ENCODE measurements at places on chromosomes 2 and 18. TPM values are rescaled to one million over a fixed set of nuclear protein-coding genes. Genes with fewer than 3 reads are reported as not detected.

The FBLN7 gene
- 4.4 TPM for total RNA-seq

The SCN2A gene
- total RNA-seq: 5.3 TPM

The PSMA8 gene
- not detected for total RNA-seq

The SLC11A1 gene
- total RNA-seq: 1.7 TPM

The GREB1 gene
- total RNA-seq: 9.1 TPM

The PIK3C3 gene
- total RNA-seq: 82.9 TPM

The ALPI gene
- total RNA-seq: not detected

The EFHD1 gene
- 1.4 TPM for total RNA-seq

The ACP1 gene
- total RNA-seq: 132 TPM

The CRACDL gene
- 2.4 TPM for total RNA-seq

The CYRIA gene
- 10.5 TPM for total RNA-seq

The BAZ2B gene
- total RNA-seq: 272 TPM

The IL36A gene
- total RNA-seq: not detected

The MC4R gene
- 0.16 TPM for total RNA-seq

The SLC35F6 gene
- total RNA-seq: 12.4 TPM

The CD302 gene
- 51.8 TPM for total RNA-seq

The CDCA7 gene
- 10.1 TPM for total RNA-seq

The MOGAT1 gene
- not detected for total RNA-seq

The WDR75 gene
- total RNA-seq: 85.1 TPM

The VWA3B gene
- total RNA-seq: 0.48 TPM

The CCDC148 gene
- total RNA-seq: 5.3 TPM

The CTLA4 gene
- 0.11 TPM for total RNA-seq

The AGXT gene
- not detected for total RNA-seq

The BOLL gene
- total RNA-seq: 0.11 TPM

The APCDD1 gene
- 70.8 TPM for total RNA-seq

The INHA gene
- not detected for total RNA-seq

The PSD4 gene
- total RNA-seq: 9.7 TPM

The CCDC74A gene
- 6.2 TPM for total RNA-seq

The MEIS1 gene
- total RNA-seq: 213 TPM

The RAB31 gene
- total RNA-seq: 37.1 TPM

The GULP1 gene
- total RNA-seq: 119 TPM

The ESPNL gene
- total RNA-seq: 3.5 TPM

The STPG4 gene
- not detected for total RNA-seq

The UGT1A8 gene
- total RNA-seq: 0.16 TPM

The MYCN gene
- total RNA-seq: 3.3 TPM

The ACADL gene
- total RNA-seq: 4.9 TPM

The LIMS3 gene
- 13.5 TPM for total RNA-seq

The SGO2 gene
- 18.0 TPM for total RNA-seq

The KIAA2012 gene
- total RNA-seq: 0.16 TPM
